ENCODE measurements at places on chromosomes 13 and 19. TPM values are rescaled to one million over a fixed set of nuclear protein-coding genes. Genes with fewer than 3 reads are reported as not detected.

Gene VSTM1
- total RNA-seq, result not detected

Gene RGL3
- total RNA-seq, result 136 TPM

Gene SYCN
- not detected for total RNA-seq

Gene ZBTB32
- not detected for total RNA-seq

Gene CYP2A6
- total RNA-seq, result not detected
